CD8-positive, alpha-beta memory T cell (primary cell): ENCODE measurements at places on chromosomes 13 and 19. TPM values are rescaled to one million over a fixed set of nuclear protein-coding genes. Genes with fewer than 3 reads are reported as not detected.
A peak's percentile ranks its signal among the peaks of the same experiment; 100 is the strongest.

- peak; percentile 91 for DNase-seq
- H3K27ac ChIP-seq: peak overlapping the region; percentile 63
- peaks cover 81% of the 10 kb centered on the region for H3K4me1 ChIP-seq
- peak overlapping the region; percentile 39 for H3K4me3 ChIP-seq
- H3K36me3 ChIP-seq: no peaks in the 10 kb centered on the region
These were observed 10.4 kb upstream of the RASA3 start for GRCh38 chr13:114142640-114143490.

- H3K27me3 ChIP-seq: no peaks in the 10 kb centered on the region
- no peak overlapping the region for H3K27ac ChIP-seq
- no peak overlapping the region for H3K4me3 ChIP-seq
- no peaks in the 10 kb centered on the region for H3K36me3 ChIP-seq
- DNase-seq: no peak
- no peaks in the 10 kb centered on the region for H3K4me1 ChIP-seq
These were observed 1795.5 kb upstream of the PRR20A start for GRCh38 chr13:55345224-55345623.

- no peaks in the 10 kb centered on the region for H3K27me3 ChIP-seq
- H3K27ac ChIP-seq: peak overlapping the region; percentile 74
- peaks cover 21% of the 10 kb centered on the region for H3K4me1 ChIP-seq
- peak overlapping the region; percentile 84 for H3K4me3 ChIP-seq
- H3K36me3 ChIP-seq: no peaks in the 10 kb centered on the region
- no peak for DNase-seq
These were observed 1.2 kb upstream of the ARID3A start for GRCh38 chr19:924553-925086.

DNA sequence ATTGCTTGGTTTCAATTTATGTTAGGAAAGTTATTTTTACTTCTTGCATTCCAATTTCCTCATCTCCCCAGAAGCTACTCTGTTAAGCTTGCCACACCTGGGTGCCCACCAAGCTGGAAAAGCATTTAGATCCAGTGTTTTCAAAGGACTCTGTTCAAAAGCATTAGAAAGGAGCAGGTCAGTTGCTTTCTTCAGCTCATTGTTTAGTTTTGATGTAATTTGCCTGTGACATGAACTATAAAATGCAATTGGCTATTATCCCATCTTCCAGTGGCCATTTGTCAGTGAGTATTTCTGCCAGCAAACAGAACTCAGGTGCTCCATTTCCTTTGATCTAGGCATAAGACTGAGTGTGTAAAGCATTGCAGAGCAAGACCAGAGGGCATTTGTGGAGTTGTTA lies 46.7 kb upstream of the RNF113B start:
- H3K4me3 ChIP-seq: no peak overlapping the region
- H3K27me3 ChIP-seq: no peaks in the 10 kb centered on the region
- H3K4me1 ChIP-seq: no peaks in the 10 kb centered on the region
- DNase-seq: no peak
- H3K36me3 ChIP-seq: no peaks in the 10 kb centered on the region

DNA sequence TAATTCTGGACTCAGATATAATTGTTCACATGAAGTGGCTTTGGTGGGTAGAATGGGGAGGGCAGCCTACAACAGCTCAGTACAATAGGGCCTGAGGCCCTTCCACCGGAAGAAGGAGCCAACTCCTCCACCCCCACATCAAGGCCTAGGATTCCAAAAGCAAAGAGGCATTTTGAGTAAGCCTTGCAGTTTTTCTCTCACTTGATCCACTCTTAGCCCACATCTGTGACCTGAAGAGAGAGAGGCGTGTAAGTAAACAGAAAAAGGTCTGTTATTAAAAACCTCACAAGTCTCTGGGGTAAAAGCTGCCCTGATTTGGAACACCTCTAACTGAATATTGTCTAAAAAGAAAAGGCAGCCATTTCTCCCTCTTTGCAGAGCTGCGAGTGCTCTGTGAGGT lies 214.1 kb upstream of the KL start:
- no peaks in the 10 kb centered on the region for H3K36me3 ChIP-seq
- H3K27me3 ChIP-seq: no peaks in the 10 kb centered on the region
- no peak overlapping the region for H3K4me3 ChIP-seq

DNA sequence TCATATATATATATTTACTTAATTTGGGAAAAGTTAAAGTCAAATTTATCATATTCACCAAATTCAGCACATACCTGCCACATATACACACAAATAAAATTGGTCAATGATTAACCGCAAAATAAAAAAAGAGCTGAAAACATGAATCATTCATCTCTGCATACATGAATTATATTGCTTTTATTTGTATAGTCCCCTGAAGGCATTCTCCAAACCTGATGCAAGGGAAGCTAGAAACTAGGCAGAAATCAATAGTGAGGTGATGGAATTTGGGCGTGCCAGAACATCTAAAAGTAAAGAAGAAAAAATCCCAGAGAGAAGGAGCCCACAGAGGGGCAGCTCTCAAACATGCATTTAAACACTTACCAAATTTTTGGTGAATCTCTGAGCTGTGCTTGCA lies 60.1 kb downstream of the UFM1 start:
- H3K4me1 ChIP-seq: no peaks in the 10 kb centered on the region
- no peak overlapping the region for H3K4me3 ChIP-seq
- H3K27ac ChIP-seq: no peak overlapping the region

Gene SMIM44
- total RNA-seq: not detected

GRCh38 chr19:19345232-19345631 lies 24.6 kb downstream of the MAU2 start:
- H3K27ac ChIP-seq: no peak overlapping the region
- no peak overlapping the region for H3K4me3 ChIP-seq
- peaks cover 57% of the 10 kb centered on the region for H3K36me3 ChIP-seq
- H3K4me1 ChIP-seq: no peaks in the 10 kb centered on the region
- H3K27me3 ChIP-seq: no peaks in the 10 kb centered on the region
- DNase-seq: no peak

DNA sequence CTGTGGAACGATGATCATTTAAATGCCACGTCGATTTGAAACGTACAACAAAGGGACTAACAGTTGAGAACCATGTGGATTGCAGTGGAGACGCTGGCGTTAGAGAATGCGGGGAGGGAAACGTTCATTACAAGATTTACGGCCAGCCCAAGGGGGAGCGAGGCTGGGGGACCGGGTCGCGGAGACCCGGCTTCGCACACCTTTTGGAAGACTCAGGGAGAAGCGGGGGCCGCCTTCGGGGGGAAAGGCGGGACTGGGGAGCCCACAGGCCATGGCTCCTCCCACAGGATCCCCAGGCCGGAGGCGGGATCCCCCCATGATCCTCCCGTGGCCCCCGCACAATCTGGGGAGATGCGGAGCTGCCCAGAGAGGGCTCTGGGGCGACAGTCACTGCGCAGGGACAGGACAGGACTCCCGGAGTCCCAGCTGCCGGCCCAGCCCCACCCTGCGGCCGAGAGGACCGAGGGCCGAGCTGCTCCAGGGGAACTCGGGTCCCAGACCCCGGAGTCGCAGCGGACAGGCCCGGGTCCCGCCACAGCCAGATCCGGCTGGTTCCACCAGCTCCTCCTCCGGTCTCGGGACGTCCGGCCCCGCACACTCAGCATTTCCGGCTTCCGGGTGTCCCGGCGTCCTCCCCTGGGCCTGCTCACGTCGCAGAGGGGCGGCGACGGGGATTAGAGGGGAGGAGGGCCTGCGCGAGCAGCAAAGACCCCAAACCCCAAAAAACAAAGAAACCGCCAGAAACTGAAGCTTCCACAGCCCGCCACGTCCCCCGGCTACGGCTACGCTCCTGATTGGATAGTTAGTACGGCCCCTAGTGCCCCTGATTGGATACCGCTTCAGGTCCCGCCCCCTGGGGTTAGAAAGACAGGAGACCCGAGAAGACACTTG lies 21.1 kb upstream of the OR10H1 start:
- DNase-seq: peak; percentile 99
- peaks cover 9% of the 10 kb centered on the region for H3K4me1 ChIP-seq
- H3K27ac ChIP-seq: peak overlapping the region; percentile 96
- H3K36me3 ChIP-seq: no peaks in the 10 kb centered on the region

GRCh38 chr13:32852526-32852925 lies 163.7 kb upstream of the KL start:
- H3K4me1 ChIP-seq: no peaks in the 10 kb centered on the region
- no peaks in the 10 kb centered on the region for H3K27me3 ChIP-seq
- H3K36me3 ChIP-seq: no peaks in the 10 kb centered on the region
- DNase-seq: no peak

GRCh38 chr19:13190781-13191540 lies 40.8 kb downstream of the IER2 start:
- H3K27me3 ChIP-seq: no peaks in the 10 kb centered on the region
- no peak overlapping the region for H3K27ac ChIP-seq
- H3K36me3 ChIP-seq: no peaks in the 10 kb centered on the region
- H3K4me1 ChIP-seq: peaks cover 40% of the 10 kb centered on the region
- no peak for DNase-seq

GRCh38 chr19:31223740-31224534 lies 125.3 kb downstream of the TSHZ3 start:
- DNase-seq: no peak
- H3K36me3 ChIP-seq: no peaks in the 10 kb centered on the region
- H3K27ac ChIP-seq: no peak overlapping the region
- no peak overlapping the region for H3K4me3 ChIP-seq
- no peaks in the 10 kb centered on the region for H3K27me3 ChIP-seq

GRCh38 chr13:106919133-106919532 lies 351.2 kb upstream of the ARGLU1 start:
- H3K27me3 ChIP-seq: no peaks in the 10 kb centered on the region
- no peak for DNase-seq
- no peak overlapping the region for H3K4me3 ChIP-seq

- no peak overlapping the region for H3K27ac ChIP-seq
- no peak overlapping the region for H3K4me3 ChIP-seq
- no peaks in the 10 kb centered on the region for H3K4me1 ChIP-seq
These were observed 1438.6 kb downstream of the UQCRFS1 start for GRCh38 chr19:27774337-27774736.

DNA sequence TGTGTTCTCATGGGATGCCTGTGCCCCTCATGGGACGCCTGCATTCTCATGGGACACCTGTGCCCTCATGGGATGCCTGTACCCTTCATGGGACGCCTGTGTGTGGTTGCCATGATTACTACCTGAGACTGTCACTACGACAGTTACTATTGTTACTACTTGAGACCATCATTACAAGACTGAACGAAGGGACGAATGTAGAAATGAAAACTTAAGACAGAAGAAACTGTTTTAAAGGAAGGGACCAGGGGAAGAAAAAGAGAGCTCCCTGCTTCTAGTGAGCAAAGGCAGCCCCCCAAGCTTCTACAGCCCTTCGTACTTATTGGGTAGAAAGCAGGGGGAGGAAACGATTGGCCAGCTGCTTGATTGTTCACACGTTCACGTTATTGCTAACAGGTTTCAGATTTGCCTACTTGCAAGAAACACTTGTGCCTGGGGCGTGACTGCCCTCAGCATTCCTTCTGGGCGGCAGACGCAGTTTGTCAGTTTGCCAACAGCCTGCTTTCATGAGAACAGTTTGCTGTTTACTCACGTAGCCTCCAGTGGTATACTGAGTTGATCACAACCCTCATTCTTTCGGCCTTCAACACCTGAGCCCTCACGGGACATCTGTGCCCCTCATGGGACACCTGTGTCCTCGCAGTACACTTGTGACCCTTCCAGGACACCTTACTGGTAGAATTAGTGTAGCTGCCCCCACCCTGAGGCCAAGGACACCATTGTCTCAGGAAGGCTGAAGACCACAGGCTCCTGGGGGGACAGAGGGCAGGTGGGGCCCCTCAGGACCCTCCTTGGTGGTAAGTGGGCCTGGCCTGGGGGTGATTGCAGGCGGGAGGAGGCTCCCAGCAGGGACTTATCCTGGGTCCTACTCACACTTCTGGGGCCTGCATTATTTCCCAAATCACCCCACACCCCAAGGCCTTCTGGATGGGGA lies 2.5 kb upstream of the S1PR4 start:
- no peaks in the 10 kb centered on the region for H3K27me3 ChIP-seq
- peak overlapping the region; percentile 57 for H3K4me3 ChIP-seq
- H3K27ac ChIP-seq: peak overlapping the region; percentile 70
- peaks cover 6% of the 10 kb centered on the region for H3K36me3 ChIP-seq

Gene IER2
- 102 TPM for total RNA-seq

GRCh38 chr19:8370176-8371010 lies 6.4 kb downstream of the ANGPTL4 start:
- H3K4me3 ChIP-seq: no peak overlapping the region
- DNase-seq: no peak
- no peaks in the 10 kb centered on the region for H3K27me3 ChIP-seq
- no peaks in the 10 kb centered on the region for H3K36me3 ChIP-seq
- H3K27ac ChIP-seq: peak overlapping the region; percentile 31

DNA sequence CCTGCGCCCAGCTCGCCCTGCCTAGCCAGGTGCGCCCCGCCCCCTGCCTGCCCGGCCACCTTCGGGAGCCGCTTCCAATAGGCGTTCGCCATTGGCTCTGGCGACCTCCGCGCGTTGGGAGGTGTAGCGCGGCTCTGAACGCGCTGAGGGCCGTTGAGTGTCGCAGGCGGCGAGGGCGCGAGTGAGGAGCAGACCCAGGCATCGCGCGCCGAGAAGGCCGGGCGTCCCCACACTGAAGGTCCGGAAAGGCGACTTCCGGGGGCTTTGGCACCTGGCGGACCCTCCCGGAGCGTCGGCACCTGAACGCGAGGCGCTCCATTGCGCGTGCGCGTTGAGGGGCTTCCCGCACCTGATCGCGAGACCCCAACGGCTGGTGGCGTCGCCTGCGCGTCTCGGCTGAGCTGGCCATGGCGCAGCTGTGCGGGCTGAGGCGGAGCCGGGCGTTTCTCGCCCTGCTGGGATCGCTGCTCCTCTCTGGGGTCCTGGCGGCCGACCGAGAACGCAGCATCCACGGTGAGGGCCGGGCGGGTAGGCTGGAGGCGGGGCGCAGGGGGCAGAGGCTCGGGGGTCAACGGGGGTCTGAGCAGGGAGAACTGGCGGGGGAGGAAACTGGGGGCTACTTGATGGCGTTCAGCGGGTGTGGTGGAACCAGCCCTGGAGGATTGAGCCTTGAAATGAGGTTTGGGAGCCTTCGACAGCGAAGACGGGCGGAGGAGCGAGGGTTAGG lies at the start of gene SPINT2:
TSS of gene SPINT2 (plus strand) at position 88 of the 727 bp plus-strand sequence. CDS start at position 408, 320 bp downstream.
- no peaks in the 10 kb centered on the region for H3K27me3 ChIP-seq
- H3K36me3 ChIP-seq: no peaks in the 10 kb centered on the region
- peak within 1 kb of the TSS; percentile 55 for H3K4me3 ChIP-seq
- no peak for DNase-seq
- H3K27ac ChIP-seq: no peak within 1 kb of the TSS

Gene NPHS1
- total RNA-seq: not detected

Gene LGALS13
- total RNA-seq: not detected

- H3K36me3 ChIP-seq: no peaks in the 10 kb centered on the region
- no peak overlapping the region for H3K27ac ChIP-seq
- no peaks in the 10 kb centered on the region for H3K4me1 ChIP-seq
- no peak overlapping the region for H3K4me3 ChIP-seq
- DNase-seq: no peak
- no peaks in the 10 kb centered on the region for H3K27me3 ChIP-seq
These were observed 1620.6 kb upstream of the MIR17HG start for GRCh38 chr13:89726690-89727435.
